Natural killer cell treated with Interleukin-12 subunit alpha and Interleukin-12 subunit beta and Interleukin-15 and Interleukin-18, amount 100 ng/mL, for 72 hours (primary cell): ENCODE measurements at places on chromosomes 4 and X.

- H3K4me1 ChIP-seq, result no peaks in the 10 kb centered on the region
- H3K4me3 ChIP-seq, result no peak overlapping the region
- DNase-seq, result no peak
- peaks cover 9% of the 10 kb centered on the region for H3K36me3 ChIP-seq
- H3K27me3 ChIP-seq, result no peaks in the 10 kb centered on the region
- H3K27ac ChIP-seq, result no peak overlapping the region
Measured at GRCh38 chr4:65976287-65976686, 306.0 kb upstream of the EPHA5 start.

DNA sequence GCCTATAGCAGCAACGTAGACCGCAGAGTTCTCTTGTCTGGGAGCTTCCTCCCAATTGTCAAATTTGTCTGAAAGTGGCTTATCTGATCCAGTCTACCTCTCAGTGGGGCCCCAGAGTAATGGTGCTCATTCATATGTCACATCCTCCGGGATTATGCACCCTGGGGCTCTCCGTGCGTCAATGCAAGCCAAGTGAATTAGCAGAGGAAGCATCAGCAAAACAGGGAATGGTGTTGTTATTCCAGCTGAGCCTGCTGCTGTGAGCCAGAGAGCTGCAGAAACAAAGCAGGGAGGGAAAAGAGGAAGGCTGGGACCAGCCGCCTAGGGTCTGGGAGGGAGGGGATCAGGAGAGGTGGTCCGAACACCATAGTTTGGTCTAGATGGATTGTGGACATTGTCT, 95.2 kb downstream of the CLNK start:
- H3K4me1 ChIP-seq, result peaks cover 35% of the 10 kb centered on the region
- no peaks in the 10 kb centered on the region for H3K36me3 ChIP-seq
- no peak overlapping the region for H3K27ac ChIP-seq
- DNase-seq, result no peak

- no peaks in the 10 kb centered on the region for H3K4me1 ChIP-seq
- H3K36me3 ChIP-seq, result no peaks in the 10 kb centered on the region
- H3K4me3 ChIP-seq, result no peak overlapping the region
- no peaks in the 10 kb centered on the region for H3K27me3 ChIP-seq
- DNase-seq, result no peak
Measured at GRCh38 chr4:73447671-73448070, 11.7 kb downstream of the AFP start.

DNA sequence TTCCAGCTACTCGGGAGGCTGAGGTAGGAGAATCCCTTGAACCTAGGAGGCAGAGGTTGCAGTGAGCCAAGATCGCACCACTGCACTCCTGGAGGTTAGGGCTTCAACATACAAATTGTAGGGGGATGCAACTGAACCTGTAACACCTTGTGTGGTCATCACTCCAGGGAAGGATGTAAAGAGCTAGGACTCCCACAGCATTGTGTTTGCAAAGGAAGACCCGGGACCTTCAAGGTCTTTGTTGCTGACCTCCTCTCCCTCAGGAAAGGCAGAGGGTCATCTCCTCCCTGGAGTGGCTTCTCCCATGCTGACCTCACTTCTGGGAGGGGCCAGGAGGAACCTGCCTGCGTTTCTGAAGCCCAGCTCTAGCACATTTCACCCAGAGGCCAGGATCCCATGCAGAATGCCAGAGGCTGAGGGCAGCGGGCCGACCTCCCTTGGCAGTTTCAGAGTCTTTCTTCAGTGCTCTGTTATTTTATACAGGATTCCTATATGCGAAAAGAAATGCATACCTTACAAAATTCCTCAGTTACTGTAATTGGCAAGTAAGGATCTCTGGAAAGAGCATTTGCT, 80.2 kb downstream of the HTRA3 start:
- no peaks in the 10 kb centered on the region for H3K4me1 ChIP-seq
- no peak for DNase-seq
- no peak overlapping the region for H3K27ac ChIP-seq
- H3K4me3 ChIP-seq, result no peak overlapping the region
- H3K36me3 ChIP-seq, result no peaks in the 10 kb centered on the region

DNA sequence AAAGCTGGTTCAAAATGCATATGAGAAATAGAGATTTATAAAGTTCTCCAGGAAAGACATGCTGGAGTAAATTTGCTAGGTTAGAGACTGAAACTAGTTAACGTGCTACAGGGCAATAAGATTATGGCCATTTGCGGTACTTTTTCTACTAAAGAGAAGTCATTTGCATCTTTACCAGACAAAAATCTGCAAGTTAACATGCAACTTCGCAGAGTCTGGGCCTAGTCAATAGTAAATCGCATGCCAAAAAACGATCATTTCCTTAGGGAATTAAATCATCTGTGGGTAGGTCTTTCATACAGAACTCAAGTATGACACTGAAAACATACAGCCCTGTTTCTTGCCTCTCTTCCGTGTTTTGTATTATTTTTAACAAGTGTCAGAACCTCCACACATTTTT, 32.8 kb upstream of the REST start:
- no peak for DNase-seq
- no peaks in the 10 kb centered on the region for H3K36me3 ChIP-seq
- H3K4me1 ChIP-seq, result peaks cover 11% of the 10 kb centered on the region
- no peaks in the 10 kb centered on the region for H3K27me3 ChIP-seq
- H3K4me3 ChIP-seq, result no peak overlapping the region
- no peak overlapping the region for H3K27ac ChIP-seq

GRCh38 chr4:67456577-67457196, 88.6 kb downstream of the CENPC start:
- no peak overlapping the region for H3K27ac ChIP-seq
- H3K4me3 ChIP-seq, result no peak overlapping the region
- no peaks in the 10 kb centered on the region for H3K27me3 ChIP-seq
- peaks cover 6% of the 10 kb centered on the region for H3K4me1 ChIP-seq
- DNase-seq, result no peak

DNA sequence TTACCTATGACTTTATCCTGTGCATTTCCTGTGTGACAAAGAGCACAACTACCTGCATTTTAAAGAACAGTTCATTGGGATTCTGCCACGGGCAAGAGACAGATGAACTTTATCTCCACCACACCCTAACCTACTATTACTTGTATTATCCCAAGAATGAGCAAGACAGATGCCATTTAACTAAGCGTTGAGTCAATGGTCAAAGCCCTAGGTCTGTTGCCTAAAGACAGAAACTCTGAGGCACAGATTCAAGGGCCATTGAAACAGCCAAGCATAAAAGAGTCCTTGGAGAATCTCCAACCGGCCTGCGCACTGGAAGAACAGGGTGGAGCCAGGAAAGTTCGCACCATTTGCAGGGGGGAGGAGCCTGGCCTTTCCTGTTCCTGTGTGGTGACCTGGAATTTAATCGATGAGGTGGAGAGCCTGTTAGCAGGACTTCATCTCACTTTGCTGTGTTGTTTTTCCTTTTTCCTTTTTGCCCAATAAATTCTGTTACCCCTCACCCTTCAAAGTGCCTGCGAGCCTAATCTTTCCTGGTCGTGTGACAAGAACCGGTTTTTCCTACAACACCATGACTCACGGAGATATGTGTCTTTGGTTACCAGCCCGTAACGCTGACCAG, 146.4 kb upstream of the DIAPH2 start:
- peaks cover 3% of the 10 kb centered on the region for H3K4me1 ChIP-seq
- H3K27me3 ChIP-seq, result no peaks in the 10 kb centered on the region
- DNase-seq, result no peak
- no peak overlapping the region for H3K4me3 ChIP-seq
- no peak overlapping the region for H3K27ac ChIP-seq
- no peaks in the 10 kb centered on the region for H3K36me3 ChIP-seq

- no peaks in the 10 kb centered on the region for H3K36me3 ChIP-seq
- no peak overlapping the region for H3K4me3 ChIP-seq
- H3K27ac ChIP-seq, result no peak overlapping the region
- no peaks in the 10 kb centered on the region for H3K27me3 ChIP-seq
Measured at GRCh38 chrX:151789179-151789800, 54.7 kb downstream of the CNGA2 start.

GRCh38 chrX:110683925-110684324, 111.7 kb downstream of the CHRDL1 start:
- no peak overlapping the region for H3K27ac ChIP-seq
- H3K4me3 ChIP-seq, result no peak overlapping the region
- H3K36me3 ChIP-seq, result no peaks in the 10 kb centered on the region
- no peaks in the 10 kb centered on the region for H3K27me3 ChIP-seq
- DNase-seq, result no peak

DNA sequence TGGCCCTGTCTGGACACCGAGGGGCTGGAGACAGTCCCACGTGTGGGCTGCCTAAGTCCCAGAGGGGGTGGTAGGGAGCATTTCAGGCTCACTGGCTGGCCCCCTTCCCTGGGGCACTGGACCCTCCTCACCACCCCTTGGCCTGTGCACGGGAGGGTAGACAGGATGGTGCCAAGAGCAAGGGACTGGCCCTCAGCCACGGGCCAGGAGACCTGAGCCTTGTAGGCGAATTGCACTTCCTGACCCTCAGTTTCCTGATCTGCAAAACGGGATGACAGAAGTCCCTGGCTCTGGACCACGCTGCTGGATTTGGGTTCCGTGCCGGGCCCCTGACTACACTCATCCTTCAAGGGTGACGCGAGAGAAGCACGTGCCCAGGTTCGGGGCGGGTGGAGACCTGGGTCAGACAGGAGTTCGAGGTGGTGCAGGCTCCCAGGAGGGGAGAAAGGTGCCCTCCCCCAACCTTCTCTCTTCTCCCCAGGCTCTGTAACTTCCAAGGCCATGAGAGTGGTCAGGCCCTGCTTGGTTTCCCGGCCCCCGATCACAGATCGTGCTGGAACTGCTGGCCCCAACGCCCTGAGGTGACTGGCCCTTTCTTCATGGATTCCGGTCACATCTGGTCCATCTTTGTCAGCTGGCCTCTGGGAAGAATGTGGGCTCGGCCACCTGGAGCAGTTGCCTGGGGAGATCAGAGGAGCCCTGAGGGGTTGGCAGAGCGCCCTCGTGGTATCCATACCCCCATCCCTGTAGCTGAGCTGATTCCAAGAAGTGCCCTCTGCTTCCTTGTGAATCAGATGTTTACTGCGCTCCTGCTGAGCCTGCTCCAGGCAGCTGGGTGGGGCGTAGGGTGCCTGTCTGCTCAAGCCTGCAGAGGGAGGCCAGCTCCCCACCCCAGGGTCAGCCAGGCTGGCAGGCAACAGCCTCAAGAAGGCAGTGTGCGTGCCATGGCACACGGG, 3.3 kb downstream of the SH3BP2 start:
- H3K27me3 ChIP-seq, result no peaks in the 10 kb centered on the region
- no peaks in the 10 kb centered on the region for H3K36me3 ChIP-seq
- DNase-seq, result no peak
- H3K4me1 ChIP-seq, result peaks cover 32% of the 10 kb centered on the region
- H3K27ac ChIP-seq, result no peak overlapping the region

DNA sequence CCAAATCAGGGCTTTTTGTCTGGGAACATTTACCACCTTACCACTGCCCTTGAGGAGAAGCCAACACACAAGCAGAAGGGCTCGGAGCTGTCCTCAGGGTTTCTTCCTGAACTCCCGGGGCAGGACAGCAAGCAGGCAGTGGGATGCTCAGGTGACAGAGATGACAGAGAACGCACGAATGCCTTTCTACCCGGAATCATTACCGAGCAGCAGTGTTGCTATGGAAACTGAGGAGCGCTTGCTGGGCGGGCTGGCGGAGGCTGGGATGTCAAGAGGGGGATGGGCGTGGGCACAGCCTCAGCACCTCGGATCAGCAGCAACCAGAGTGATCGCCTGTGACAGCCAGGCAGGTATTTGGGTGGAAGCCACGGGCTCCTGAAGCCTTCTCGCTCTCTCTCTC, 17.8 kb downstream of the SSR4 start:
- H3K36me3 ChIP-seq, result no peaks in the 10 kb centered on the region
- no peak overlapping the region for H3K4me3 ChIP-seq
- no peak overlapping the region for H3K27ac ChIP-seq

GRCh38 chr4:7857238-7857701, 82.4 kb downstream of the AFAP1 start:
- H3K27ac ChIP-seq, result peak overlapping the region; percentile 70
- H3K4me3 ChIP-seq, result peak overlapping the region; percentile 61
- DNase-seq, result no peak
- H3K36me3 ChIP-seq, result no peaks in the 10 kb centered on the region
- H3K4me1 ChIP-seq, result peaks cover 3% of the 10 kb centered on the region
- H3K27me3 ChIP-seq, result peaks cover 17% of the 10 kb centered on the region

DNA sequence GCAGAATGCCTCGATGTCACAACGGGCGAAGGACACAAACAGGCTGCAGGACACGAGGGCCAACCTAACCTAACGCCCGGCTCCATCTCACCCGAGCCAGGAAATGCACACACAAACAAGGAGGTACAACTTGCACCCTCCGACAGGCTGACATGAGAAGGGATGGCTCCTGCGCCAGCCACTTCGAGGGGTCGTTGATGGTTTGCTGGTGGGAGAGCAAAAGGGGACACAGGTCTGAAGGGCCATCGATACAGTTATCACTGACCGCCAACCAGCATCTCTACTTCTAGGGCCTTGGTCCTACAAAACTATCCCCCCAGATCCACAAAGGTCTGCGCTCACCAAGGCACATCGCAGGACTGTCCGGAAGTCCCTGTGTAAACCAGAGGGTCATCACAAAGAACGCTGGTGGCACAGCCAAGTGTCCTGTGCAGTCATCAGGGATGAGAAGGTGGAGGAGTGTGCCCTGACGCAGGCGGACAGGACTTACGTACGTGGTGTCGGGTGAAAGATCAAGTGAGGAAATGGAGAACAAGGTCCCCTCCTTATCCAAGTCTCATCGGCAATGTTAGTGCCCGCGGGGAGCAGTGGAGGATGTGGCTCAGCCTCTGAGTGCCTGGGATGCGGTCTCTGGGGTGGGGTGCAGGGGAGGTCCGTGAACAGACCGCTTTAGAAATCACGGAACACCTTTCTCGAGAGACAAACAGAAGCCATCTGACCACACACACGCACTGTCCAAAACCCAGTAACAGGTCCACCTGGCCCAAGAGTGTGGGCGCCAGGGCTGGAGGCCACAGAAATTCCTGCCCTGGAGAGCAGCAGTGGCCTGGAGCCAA, 7.0 kb downstream of the MXD4 start:
- H3K27me3 ChIP-seq, result no peaks in the 10 kb centered on the region
- H3K27ac ChIP-seq, result no peak overlapping the region
- DNase-seq, result peak; percentile 51
- no peaks in the 10 kb centered on the region for H3K36me3 ChIP-seq

- DNase-seq, result no peak
- H3K27me3 ChIP-seq, result peaks cover 21% of the 10 kb centered on the region
- no peak overlapping the region for H3K4me3 ChIP-seq
Measured at GRCh38 chr4:151653548-151653918, 107.3 kb downstream of the GATB start.

DNA sequence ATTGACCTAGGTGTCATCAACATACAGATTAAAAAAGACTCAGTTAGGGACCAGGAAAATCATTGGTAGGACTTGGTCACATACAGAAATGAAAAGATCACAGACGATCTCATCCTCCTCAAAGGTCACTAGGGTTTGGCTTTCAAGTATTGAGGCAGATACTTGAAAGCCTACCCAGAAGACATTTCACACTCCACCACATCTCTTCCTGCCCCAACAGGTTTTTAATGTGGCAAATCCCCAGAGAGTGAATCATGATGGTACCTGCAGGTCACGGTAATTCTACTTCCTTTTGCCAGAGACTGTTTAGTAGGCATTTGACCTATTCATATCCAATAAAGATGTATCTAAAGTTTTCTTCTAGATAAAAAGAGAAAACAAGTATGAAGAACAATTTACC, 44.1 kb downstream of the INPP4B start:
- H3K4me1 ChIP-seq, result no peaks in the 10 kb centered on the region
- DNase-seq, result no peak
- H3K27ac ChIP-seq, result no peak overlapping the region
- no peak overlapping the region for H3K4me3 ChIP-seq
- no peaks in the 10 kb centered on the region for H3K36me3 ChIP-seq
